Upper lobe of left lung (tissue), 6 donors: ENCODE measurements at places on chromosomes 11 and 22.

DNA sequence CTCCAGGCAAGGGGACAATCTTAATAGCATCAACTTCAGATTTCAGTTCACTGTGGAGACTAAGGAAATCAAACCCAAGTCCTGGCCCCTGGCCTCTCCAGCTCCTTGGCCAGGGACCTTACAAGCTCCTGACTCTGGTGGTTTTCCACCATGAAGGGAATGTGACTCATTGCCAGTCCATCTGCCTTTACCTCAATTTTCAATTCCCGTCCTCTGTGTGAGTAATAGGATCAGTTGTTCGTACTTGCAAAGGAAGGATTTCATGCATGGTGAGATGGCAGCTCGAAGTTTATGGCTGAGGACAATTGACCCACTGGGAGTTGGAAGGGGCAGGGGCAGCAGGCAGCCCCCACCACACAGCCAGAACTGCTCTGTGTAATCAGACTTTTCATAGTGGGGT is 42.5 kb downstream of the INSC start:
- DNase-seq = no peak

DNA sequence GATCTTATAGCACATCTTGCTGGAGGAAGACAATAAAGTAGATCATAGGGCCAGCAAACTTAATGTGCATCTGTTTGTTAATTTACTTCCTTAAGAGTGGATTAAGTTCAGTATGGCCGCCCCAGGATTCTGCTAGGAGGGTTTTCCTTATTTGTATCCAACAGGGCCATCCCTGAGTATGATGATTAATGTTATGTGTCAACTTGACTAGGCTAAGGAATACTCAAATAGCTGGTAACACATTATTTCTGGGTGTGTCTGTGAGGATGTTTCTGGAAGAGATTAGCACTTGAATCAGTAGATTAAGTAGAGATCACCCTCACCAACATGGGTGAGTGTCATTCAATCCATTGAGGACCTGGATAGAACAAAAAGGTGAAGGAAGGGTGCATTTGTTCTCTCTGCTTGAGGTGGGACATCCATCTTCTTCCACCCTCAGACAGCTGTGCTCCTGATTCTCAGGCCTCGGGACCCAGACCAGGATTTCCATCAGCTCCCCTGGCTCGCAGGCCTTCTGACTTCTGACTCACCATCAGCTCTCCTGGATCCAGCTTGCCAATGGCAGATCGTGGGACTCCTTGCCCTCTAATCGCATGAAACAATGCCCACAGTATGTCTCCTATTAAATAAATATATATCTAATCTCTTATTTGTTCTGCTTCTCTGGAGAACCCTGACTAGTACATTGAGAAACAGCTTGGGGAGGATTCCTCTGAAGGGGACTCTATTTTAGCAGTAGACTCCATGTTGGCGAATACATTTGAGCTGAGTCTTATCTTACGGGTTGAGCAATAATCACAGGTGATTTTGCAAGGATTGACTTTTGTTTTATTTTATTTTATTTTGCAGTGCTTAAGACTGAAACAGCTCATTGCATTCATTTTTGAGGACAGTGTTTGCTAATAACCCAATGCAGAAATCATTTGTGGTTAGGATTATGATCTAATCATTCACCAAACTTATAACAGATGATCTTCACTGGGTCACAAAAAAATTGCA is 9.0 kb upstream of the ZBTB44 start:
- no peak for DNase-seq

GRCh38 chr11:61971248-61972111 is 4.0 kb upstream of the FTH1 start:
- peak; percentile 90 for DNase-seq

- no peak for DNase-seq
These were observed 26.5 kb upstream of the KCNJ11 start for GRCh38 chr11:17414992-17415391.

GRCh38 chr11:126997641-126998040 is 2.9 kb downstream of the KIRREL3 start:
- no peak for DNase-seq

- no peak for DNase-seq
These were observed 4.2 kb downstream of the HEPN1 start for GRCh38 chr11:124923296-124923695.

GRCh38 chr11:21564833-21565682 is 627.8 kb upstream of the ANO5 start:
- no peak for DNase-seq

DNA sequence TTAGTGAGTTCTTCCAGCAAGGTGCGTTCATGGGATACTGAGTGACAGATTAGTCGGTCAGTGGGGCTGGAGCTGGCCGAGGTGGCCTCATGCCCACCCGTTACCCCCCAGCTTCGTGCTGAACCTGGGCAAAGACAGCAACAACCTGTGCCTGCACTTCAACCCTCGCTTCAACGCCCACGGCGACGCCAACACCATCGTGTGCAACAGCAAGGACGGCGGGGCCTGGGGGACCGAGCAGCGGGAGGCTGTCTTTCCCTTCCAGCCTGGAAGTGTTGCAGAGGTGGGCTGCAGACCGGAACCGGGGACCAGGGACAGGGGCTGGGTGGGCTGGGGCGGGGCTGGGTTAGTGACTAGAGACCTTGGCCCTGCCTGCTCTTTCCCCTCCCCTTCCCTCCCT is 2.9 kb downstream of the LGALS1 start:
- DNase-seq = no peak

GRCh38 chr11:8871171-8871775 is 39.7 kb upstream of the AKIP1 start:
- DNase-seq = peak; percentile 65

DNA sequence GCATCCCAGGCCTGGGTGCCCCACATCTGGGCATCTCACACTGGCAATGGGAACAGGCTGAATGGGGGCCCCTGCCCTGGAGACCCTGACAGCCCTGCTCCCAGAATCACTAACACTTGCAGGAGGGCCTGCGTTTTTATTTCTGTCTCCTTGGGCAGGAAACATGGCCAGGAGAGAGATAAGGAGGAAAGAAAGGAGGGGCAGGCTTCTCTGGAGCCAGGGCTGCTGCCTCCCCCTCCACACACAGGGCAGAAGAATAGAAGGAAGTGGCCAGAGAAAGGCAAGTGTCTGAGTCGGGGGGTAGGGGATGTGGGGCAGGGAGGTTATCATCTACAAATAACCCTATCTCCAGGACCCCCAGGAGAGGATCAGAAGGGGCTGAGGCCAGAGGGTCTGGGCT is 25.5 kb upstream of the TSPAN18 start:
- DNase-seq = no peak

GRCh38 chr11:57530215-57530595 is 349 bp downstream of the TIMM10 start:
- peak; percentile 5 for DNase-seq

GRCh38 chr11:130623670-130624668 is 175.5 kb downstream of the ADAMTS15 start:
- no peak for DNase-seq

- no peak for DNase-seq
These were observed 5.6 kb downstream of the GAL start for GRCh38 chr11:68689737-68690625.

DNA sequence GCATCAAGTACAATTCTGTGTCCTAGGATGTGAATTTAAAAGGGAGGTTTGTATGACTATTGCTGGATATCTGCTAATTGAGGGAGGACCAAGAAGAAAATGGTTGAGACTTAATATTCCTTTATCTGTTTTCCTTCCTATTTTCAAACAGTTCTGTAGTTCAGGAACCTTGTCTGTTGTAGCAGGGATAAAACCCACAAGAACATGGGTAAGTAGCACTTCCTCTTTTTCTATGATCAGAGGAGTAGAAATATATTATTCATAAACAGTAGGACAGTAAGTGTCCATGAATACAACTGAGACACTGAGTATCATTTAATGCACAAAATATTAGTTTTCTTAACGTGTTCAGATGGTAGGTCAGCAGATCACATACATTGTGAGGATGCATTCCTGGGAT is 7.6 kb downstream of the MS4A3 start:
- no peak for DNase-seq

GRCh38 chr11:57432714-57433163 is 5.8 kb upstream of the SLC43A3 start:
- DNase-seq = no peak

DNA sequence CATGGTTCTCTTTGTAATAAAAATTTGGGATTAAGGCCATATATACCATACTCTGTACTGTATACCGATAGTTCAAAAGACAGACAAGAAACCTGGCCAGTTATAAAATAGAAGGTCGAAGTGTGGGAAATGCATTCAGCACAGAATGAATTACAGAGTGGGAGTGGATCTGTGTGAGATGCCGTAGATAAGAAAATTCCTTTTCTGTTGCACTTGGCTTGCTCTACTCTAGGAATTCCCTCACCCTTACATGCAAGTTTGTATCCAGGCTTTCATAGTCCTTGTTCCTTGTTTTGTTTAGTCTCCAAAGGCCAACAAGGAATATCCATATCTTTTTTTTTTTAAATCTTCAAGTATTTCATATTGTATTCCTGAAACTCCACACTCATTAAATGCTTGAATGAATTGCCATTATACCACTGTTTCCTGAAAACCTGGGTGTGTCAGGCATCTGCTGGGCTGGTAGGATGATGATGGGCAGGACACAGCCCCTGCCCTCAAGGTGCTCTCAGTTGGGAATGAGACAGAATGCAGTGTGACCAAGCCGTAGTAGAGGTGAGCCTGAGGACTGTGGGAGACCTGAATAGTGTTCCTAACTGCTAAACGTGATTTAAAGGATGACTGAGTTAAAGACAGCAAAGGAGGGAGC is 53.5 kb downstream of the TEAD1 start:
- DNase-seq = no peak

DNA sequence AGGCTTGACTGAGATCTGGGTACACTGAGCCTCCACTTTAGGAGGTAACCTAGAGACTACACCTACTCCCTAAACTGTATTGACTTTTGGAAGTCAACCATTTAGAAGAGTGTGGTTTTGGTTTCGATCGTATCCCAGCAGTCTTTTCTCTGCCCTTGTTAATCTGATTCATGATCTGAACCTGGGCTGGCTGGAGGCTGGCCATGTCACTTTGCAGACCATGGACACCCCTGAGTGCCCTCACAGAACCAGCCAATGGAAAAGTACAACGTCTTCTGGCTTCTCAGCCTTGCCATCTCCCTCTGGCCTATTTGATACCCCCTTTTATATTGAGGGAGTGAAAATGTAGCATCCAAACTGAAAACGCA is 10.8 kb downstream of the EHF start:
- no peak for DNase-seq

DNA sequence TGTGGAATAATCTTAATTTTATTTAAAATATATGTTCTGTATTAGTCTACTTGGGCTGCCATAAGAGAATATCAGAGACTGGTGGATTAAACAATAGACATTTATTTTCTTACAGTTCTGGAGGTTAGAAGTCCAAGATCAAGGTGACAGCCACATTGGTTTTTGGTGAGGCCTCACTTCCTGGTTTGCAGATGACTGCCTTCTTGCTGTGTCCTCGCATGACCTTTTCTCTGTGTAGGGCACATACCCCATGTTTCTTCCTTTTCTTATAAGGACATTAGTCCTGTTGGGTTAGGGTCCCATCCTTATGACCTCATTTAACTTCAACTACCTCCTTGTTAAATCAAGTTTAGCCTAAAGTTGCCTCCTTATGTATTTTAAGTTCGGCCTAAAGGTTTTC is 202.7 kb upstream of the MPPED2 start:
- no peak for DNase-seq

- DNase-seq = no peak
These were observed 14.5 kb upstream of the CYTH4 start for GRCh38 chr22:37267661-37268413.

DNA sequence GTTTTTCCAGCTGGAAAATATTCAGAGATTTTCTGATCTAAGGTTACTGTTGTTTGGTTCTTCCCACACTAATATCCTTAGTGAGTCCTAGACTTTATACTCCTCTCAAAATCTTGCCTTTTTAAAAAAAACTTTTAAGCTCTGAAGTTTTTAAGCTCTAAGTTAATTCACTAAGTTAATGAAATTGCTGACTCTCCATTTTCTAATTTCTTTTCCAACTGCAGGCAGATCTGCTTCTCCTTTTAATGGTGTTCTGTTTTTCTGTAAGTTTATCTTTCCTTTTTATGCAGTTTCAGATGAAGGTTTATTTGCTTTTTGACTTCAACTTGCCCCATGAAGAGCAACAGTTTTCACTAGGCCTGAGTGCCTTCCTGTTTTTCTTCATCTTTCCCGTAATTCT is 125.8 kb upstream of the ARHGAP42 start:
- no peak for DNase-seq

DNA sequence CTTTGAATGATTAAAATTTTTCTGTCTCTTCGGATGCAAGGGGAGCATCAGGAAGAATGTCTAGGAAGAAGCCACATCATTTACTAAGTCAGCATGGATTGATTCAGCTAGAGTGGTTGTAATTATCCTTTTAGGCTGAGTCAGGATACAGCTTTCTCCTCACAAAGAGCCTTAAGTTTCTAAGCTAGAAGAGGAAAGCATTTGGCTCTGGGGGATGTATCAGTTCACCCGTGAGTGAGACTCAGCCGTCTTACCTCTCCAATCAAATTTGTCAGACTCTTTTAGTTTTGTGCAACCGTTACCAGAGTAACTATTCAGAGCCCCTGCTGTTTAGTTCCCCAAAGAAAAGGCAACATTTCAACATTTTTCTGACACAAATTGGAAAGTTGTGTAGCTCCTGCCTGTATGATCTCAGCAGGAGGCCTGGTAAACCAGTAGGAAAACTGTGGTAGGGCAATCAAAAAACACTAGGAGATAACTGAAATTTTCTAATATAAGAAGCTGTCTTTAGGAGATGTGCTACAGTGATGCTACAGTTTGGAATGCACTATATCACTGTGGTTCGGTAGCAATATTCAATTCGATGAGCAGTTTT is 432.4 kb upstream of the LUZP2 start:
- no peak for DNase-seq

GRCh38 chr11:40787224-40787623 is 672.2 kb downstream of the LRRC4C start:
- no peak for DNase-seq

DNA sequence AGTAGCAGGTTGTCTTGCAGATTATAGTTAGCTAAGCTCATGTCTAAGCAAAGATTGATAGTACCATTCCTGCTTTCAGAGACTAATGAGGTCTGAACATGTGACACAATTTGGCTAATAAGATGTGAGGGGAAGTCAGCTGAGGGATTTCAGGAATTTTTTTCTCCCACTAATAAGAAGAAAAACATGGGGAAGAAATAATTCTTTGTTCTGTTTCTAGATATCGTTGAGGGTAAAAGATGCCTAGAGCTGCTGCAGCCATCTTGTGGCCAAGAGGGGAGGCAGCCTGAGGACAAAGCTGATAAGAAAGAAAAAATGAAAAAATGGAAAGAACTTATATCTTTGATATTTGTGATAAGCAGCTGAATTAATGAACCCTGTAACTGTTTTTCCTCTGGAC is 1334.4 kb downstream of the LRRC4C start:
- DNase-seq = no peak
